SJCRH30 (cell line): ENCODE measurements at places on chromosomes 3 and 15.

- no peak for DNase-seq
Measured at GRCh38 chr3:186821429-186822387, 15.4 kb upstream of the RFC4 start.

DNA sequence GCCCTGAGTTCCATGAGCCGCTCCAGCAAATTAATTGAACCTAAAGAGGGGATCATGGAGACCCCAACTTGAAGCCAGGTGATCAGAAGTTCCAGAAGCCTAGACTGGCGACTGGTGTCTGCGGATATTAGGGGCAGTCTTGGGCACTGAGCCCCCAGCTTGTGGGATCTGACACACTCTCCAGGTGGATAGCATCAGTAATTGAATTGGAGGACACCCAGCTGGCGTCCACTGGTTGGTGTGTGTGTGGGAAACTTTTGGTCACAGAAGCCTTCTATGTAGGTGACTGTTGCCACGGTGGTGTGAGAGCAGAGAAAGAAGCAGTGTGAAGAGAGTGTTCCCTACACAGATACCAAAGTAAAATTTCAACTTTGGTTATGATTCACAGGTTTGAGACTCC is 106.0 kb upstream of the ADPGK start:
- DNase-seq, result no peak

- DNase-seq, result peak; percentile 55
Measured at GRCh38 chr15:56244811-56245576, 1.3 kb upstream of the RFX7 start.

DNA sequence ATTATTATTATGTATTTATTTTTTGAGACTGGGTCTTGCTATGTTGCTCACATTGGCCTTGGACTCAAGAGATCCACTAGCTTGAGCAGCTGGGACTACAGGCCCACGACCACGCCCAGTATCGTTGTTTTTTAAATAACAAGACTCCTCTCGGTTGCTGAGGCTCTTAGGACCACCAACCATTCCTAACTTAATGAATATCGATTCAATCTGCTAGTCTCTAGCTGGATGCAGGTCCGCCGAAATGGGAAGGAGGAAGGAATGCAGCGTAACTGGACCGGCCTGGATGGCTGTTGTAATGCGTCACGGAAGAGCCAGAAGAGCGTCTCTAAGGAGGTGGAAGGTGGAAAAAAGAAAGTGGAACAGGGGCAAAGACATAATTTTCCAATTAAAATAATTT is 1.7 kb downstream of the ANXA2 start:
- DNase-seq, result no peak

- DNase-seq, result no peak
Measured at GRCh38 chr3:145190138-145190537, 970.8 kb downstream of the PLOD2 start.

DNA sequence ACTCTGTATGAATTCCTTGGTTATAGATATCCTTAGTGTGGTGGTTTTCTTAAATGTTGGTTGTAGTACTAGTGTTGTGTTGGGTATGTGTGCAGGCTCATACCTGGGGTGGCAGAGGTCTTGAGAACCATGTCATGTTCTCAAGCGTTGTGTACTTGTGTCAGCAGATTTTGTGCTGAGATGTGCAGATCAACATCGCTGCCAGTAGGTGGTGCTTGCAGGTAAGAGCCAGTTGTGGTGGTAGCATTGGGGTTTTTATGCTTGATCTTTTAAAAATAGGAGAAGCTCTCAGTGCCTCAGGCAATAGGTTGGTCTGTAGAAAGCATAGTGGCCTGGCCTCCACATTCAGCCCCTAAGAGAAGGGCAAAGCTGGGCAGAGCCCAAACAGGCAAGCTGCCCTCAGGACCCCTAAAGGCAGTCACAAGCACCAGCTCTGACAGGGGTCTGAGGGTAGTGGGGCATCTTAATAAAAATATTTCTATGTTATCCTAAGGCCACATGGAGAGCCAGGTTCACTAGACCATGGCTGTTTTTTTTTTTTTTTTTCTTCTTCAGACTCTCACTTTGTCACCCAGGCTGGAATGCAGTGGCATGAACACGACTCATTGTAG is 164.0 kb downstream of the IL20RB start:
- peak; percentile 56 for DNase-seq

DNA sequence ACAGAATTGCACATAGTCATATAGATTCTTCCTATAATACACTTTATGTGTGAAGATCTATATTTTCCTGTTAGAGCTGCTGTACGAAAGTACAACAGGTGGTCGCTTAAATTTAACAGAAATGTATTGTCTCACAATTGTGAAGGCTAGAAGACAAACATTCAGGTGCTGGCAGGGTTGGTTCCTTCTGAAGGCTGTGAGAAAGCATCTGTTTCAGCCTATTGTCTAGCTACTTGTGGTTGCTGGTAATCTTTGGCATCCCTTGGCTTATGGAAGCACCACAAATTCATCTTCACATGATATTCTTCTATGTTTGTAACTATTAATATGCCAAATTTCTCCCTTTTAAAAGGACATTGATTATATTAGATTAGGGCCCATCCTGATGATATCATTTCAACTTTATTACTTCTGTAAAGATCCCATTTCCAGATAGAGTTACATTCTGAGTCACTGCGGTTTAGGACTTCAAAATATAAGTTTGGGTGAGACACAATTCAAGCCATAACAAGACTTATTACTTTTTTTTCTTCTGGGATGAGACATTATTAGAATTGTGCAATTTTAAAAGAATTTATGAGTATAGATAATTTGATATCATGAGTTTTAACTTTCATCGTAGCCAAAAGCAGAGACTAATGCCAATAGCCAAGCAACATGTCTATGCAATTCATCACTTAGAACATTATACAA is 248.1 kb upstream of the BCHE start:
- DNase-seq, result peak; percentile 13
